ENCODE measurements at places on chromosomes 1 and 21.

- no peak for DNase-seq
These were observed 841 bp downstream of the SNX27 start for GRCh38 chr1:151612501-151613281.

- no peak for DNase-seq
These were observed 15.4 kb upstream of the CD2 start for GRCh38 chr1:116738673-116739370.

DNA sequence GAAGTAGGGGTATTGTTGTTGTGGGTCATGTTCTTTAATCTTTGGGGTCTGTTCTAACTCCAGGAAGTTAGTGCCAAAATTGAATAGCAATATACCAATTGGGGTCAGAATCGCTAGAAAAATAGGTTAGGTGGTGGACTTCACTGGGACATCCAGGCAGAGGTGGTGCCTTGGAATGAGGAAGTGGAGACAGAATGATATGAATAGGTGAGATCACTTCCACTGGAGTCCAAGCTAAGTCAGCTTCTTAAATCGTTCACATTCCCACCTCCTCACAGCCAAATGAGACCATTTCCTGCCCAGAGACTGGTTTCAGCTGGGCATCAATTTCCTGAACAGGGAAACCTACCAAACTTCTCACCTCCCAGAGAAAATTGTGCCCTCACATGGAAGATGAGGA, 137.8 kb upstream of the RAB4A start:
- DNase-seq: no peak

GRCh38 chr1:229411434-229412055, 22.3 kb downstream of the ACTA1 start:
- DNase-seq: no peak

GRCh38 chr1:163824006-163824405, 502.3 kb downstream of the NUF2 start:
- no peak for DNase-seq

- no peak for DNase-seq
These were observed 45.8 kb downstream of the TTC39A start for GRCh38 chr1:51284487-51284954.

GRCh38 chr1:241997401-241997998, 1.4 kb downstream of the MAP1LC3C start:
- no peak for DNase-seq

DNA sequence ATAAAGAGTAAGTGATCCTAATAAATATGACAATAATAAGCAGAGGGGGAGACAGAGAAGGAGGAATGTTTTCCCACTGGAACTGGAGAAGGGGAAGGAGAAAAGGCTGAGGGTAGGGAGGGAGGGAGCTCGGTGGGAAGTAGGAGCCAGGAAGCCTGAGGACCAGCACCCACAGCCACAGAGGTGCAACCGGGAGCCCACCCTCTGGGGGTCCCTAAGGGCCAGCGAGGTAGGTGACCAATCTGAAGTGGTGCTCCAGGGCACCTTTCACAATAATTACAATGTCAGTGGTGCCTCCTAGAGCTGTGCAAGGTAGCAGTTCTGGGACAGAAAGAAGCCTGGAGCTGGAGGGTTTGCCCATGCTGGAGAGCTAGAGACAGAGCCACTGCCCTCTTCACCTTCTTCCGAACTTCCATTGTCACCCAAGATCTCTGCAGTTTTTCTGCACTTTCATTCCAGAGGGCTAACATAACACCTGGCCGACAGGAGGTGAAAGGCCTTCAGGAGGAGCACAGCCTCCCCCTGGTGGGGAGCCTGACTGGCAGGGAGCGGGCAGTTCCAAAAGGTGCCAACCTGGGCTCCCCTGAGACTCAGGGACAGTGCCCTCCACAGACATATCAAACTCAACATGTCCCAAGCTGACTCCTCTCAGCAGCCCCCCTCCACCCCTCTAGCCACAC, 4.1 kb upstream of the AHCYL1 start:
- DNase-seq: no peak

- no peak for DNase-seq
These were observed 32.4 kb upstream of the CYP4A22 start for GRCh38 chr1:47104816-47105215.

DNA sequence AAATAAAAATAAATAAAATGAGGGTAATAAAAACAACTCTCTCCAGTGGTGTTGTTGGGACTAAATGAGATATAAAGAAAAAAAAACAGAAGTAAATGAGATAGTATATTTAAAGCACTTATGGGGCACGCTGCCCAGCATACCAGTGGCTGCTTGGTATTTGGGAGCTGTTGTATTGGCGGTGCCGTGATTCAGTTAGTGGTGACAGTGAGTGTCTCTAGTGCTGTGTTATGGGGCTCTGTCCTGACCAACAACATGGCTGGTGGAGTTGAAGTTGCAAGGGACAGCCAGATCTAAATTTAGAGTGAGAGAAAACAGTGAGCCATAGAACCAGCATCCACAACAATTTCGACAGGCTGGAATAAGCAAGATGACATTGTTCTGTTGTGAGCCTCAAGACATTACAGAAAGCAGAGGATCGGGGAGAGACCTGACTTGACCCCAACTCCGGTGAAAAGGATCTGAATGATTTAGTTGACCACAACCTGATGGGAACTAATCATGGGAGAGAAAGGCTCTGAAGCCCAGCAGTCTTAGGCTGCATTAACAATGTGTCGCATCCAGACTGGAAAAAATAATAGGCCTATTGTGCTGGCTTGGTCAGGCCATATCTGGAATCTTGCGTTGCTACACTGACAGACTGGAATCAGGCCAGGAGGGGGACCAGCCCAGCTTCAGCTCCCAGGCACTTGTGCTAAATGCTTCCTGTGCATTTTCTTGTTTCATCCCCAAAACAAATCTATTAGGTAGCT, 2.4 kb upstream of the MFSD2A start:
- DNase-seq: peak; percentile 79

- no peak for DNase-seq
These were observed 195.8 kb downstream of the MATN1 start for GRCh38 chr1:30527511-30528140.

- DNase-seq: peak; percentile 61
These were observed 29.9 kb upstream of the CTBS start for GRCh38 chr1:84603941-84604830.

- no peak for DNase-seq
These were observed 6.3 kb downstream of the KLHL21 start for GRCh38 chr1:6596351-6596750.

DNA sequence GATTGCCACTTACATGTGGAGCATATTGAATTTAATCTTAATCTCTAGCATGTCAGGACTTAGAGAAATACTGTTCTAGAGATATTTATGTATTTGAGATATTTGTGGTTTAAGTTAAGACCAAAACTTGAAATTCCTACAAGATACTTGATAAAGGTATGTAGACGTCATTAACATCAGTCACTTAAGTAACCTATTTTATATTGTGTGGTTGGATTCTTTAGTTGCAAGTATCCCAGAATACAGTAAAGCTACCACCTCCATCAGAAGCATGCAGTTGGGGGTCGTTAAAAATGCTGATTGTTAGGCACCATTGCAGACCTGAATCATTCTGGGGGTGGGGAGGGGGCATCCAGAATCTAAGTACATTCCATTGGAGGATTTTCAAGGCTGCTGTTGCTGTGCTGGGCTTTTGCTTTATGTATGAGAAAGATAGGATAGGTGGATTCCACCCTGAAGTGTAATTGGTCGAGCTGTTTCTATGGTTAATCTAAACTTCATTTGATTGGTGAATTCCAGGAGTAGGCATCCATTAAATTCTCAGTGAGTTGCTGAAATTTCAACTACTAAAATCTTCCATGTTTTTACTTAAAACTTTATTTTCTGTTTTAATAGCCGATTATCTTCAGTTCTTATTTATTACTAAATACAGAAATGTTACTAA, 4.0 kb downstream of the H3-3A start:
- DNase-seq: peak; percentile 21

DNA sequence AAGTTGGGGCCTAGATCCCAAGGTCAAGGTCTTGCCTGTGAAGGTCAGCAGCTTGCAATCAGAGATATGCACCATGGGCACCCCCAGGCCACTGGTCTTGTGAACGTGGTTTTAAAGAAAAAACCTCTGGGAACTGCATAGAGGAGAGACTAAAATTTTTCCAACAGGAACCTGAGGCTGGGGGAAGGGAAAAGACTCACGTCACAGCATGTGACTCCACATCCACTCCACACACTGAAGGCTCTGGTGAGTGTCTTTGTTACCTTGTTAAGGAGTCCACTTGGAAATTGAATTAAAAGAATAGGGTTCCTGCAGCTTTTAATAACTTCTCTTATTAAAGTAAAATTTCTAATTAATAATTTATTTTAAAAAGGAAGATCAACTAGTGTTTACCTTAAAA, 224.9 kb downstream of the DAB1 start:
- no peak for DNase-seq

- DNase-seq: no peak
These were observed 13.4 kb downstream of the CATSPER4 start for GRCh38 chr1:26203642-26204318.

- DNase-seq: peak; percentile 54
These were observed at the start of gene CCDC28B for GRCh38 chr1:32200226-32201010. Gene CCDC28B (plus strand): TSS chr1:32200595. CDS start chr1:32201936, 1,341 bp downstream.

- DNase-seq: no peak
These were observed 6.1 kb upstream of the TLCD4 start for GRCh38 chr1:95111014-95111413.

DNA sequence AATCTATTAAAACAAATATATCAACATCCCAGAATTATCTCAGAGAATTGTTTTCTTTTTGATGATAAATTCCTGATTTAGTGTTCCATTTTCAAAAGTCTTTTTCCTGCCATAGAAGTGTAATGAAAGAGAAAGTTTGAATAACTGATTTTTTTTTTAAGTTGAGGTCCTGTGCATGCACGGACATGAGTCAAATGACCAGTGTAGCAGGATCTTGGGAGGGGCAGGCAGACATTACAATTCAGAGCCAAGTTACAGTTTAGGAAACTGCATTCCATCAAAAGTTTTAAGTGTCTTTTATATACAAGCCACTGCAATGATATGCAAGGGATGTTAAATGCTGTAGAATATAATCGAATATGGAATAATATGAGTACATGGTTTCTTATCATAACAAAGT, 227.5 kb downstream of the HMCN1 start:
- DNase-seq: no peak

- no peak for DNase-seq
These were observed 137.6 kb upstream of the SGIP1 start for GRCh38 chr1:66396212-66396890.

DNA sequence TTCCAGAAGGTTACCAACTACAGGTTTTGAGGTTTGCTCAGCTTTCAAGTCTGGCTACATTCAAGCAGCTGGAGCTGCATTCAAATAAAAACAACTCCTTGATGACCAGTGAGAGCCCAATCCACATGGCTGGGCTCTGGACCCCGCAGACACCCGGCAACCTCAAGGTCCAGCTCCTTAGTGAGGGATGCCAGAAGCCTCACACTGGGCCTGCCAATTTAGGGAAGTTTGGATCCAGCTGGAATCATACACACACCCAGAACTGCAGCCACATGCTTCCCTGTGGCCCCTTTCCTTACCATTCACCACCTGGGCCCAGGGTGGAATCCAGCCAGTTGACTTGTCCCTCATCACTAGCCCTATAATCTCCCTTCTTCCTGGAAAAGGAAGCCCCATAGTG, 123.7 kb downstream of the UBE2U start:
- no peak for DNase-seq

DNA sequence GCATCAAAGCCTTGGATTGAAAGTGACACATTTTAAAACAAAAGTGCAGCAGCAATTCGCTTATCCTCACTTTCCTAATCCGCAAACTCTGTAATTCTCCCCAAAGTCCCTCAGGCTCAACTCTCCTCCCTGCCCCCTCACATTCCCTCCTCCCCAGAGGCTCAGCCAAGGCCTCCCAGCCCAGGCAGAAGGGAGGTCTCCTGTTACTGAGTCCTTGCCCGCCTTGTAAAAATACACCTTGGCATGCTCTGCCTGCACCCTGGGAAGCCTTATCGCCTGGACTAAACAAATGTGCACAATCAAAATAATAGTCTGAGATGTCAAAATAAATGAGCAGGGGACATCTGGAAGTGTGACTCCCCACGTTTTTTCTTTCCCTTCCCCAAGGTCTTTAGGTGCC, 109.7 kb downstream of the PLXNA2 start:
- DNase-seq: no peak

- DNase-seq: no peak
These were observed 19.6 kb downstream of the LPAR3 start for GRCh38 chr1:84873366-84873765.

DNA sequence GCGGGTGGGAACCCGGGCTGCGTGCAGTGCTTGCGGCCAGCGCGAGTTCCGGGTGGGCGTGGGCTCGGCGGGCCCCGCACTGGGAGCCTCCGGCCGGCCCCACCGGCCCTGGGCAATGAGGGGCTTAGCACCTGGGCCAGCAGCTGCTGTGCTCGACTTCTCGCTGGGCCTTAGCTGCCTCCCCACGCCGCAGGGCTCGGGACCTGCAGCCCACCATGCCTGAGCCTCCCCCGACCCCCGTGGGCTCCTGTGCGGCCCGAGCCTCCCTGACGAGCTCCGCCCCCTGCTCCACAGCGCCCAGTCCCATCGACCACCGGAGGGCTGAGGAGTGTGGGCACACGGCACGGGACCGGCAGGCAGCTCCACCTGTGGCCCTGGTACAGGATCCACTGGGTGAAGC, 23.7 kb upstream of the CLIC4 start:
- no peak for DNase-seq

DNA sequence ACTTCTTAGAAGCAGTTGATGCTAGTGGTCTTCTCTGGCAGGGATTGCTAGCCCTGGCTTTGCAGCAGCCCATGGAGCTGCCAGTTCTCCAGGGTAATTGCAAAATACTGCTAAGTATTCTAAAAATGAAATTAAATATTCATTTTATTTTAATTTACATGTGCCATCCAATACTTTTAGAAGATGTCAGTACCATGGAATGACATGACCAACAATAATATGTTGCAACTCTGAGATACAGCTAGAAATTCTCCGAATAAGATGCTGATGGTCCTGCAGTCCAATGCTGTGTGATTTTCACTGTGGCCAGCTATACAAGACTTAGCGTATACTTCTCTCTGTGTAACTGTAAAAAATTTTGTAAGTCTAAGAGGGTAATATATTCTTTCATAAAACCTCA, 20.0 kb upstream of the WARS2 start:
- DNase-seq: no peak

DNA sequence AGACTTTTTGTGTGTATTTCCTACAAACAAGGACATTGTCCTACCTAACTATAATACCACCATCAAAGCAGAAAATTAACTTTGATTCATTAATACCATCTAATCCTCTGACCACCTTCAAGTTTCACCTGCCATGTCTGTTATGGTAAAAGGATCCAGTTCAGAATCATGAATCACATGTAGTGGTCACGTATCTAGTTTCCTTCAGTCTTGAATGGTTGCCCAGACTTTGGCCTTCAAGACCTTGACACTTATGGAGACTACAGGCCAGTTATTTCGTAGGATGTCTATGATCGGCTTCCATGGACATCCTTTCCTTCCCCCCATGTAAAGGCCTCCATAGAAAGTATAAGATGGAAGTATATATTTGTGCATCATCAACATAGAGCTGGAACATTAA, 10.4 kb upstream of the IFNAR2 start:
- no peak for DNase-seq

DNA sequence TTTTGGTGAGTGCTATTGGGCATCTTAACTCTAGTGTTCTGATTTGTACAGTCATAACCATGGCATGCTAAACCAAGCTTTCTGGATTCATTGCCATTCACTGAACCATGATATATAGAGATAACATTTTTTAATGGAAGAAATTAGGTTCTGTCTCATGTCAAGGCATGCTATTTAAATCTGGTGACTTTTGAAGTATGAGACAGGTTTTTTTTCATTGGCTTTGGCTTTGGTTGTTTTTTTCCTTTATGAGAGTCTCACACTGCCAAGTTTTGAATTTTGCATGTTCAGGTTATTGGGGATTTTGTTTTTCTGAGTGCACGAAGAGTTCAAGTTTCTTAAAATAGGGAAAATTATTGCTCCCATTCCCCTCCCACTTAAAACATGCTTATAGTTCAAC, 141.3 kb upstream of the ADAMTS5 start:
- DNase-seq: no peak

Measured in COLO829 (cell line).